Mesothelial cell of epicardium (in vitro differentiated cells): ENCODE measurements at places on chromosomes 5 and 9.

DNA sequence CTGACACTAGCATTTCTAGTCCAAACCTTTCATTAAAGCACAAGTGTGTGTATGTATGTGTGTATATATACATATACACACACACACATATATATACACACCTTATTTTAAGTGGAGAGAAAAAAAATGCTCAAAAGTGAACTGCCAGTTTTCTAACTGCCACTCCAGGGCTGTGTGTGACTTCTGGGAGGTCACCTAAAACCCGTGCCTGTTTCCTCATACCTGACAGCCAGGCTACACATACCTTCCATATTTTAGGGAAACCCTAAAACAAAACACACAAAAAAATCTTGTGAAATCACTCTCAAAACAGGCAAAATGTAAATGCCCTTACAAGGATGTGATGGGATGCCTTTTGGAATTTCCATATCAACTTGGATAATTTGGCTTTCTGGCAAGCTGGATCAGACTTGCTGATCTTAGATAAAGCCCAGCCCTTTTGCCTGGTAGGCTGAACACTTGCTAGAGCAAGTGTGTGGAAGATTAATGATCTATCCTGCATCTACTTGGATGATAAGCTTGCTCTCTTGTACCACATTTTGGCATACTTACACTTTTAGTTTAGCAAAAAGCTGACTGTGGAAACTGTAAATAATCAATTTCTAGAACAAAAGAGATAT, 127.8 kb downstream of the GNAQ start:
- DNase-seq, result no peak
- H3K4me3 ChIP-seq, result no peak overlapping the region
- H3K36me3 ChIP-seq, result peaks cover 2% of the 10 kb centered on the region
- no peaks in the 10 kb centered on the region for H3K27me3 ChIP-seq
- H3K4me1 ChIP-seq, result peaks cover 4% of the 10 kb centered on the region

- no peaks in the 10 kb centered on the region for H3K36me3 ChIP-seq
- H3K27ac ChIP-seq, result no peak overlapping the region
- H3K4me1 ChIP-seq, result peaks cover 42% of the 10 kb centered on the region
- no peaks in the 10 kb centered on the region for H3K27me3 ChIP-seq
- no peak for DNase-seq
Measured at GRCh38 chr9:77843871-77844155, 187.8 kb downstream of the GNAQ start.

DNA sequence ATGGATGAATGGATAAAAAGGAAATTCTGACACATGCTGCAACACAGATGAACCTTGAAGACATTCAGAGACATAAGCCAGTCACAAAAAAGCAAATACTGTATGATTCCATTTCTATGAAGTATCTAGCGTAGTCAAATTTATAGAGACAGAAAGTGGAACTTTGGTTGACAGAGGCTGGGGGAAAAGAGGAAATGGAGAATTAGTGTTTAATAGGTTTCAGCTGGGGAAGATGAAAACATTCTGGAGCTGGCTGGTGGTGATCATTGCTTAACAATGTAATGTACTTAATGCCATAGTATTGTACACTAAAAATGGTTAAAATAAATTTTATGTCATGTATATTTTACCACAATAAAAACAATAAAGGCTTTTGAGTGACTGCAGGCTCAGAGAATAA, 24.2 kb downstream of the PPIC start:
- H3K4me3 ChIP-seq, result no peak overlapping the region
- H3K36me3 ChIP-seq, result peaks cover 31% of the 10 kb centered on the region
- H3K27ac ChIP-seq, result no peak overlapping the region
- DNase-seq, result no peak
- peaks cover 3% of the 10 kb centered on the region for H3K4me1 ChIP-seq

DNA sequence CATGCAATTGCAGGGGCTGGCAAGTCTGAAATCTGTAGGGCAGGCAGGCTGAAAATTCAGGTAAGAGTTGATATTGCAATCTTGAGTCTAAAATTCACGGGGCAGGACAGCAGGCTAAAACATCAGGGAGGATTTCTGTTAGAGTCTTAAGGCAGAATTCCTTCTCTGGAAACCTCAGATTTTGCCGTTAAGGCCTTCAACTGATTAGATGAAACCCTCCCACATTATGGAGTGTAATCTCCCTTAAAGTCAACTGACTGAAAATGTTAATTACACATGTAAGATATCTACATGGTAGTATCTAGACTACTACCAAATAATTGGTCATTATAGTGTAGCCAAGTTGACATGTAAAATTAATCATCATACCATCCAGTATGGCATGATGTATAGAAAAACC, 3.1 kb upstream of the ZNF169 start:
- H3K4me1 ChIP-seq, result peaks cover 8% of the 10 kb centered on the region
- no peaks in the 10 kb centered on the region for H3K36me3 ChIP-seq
- no peak overlapping the region for H3K4me3 ChIP-seq
- DNase-seq, result no peak
- no peak overlapping the region for H3K27ac ChIP-seq

DNA sequence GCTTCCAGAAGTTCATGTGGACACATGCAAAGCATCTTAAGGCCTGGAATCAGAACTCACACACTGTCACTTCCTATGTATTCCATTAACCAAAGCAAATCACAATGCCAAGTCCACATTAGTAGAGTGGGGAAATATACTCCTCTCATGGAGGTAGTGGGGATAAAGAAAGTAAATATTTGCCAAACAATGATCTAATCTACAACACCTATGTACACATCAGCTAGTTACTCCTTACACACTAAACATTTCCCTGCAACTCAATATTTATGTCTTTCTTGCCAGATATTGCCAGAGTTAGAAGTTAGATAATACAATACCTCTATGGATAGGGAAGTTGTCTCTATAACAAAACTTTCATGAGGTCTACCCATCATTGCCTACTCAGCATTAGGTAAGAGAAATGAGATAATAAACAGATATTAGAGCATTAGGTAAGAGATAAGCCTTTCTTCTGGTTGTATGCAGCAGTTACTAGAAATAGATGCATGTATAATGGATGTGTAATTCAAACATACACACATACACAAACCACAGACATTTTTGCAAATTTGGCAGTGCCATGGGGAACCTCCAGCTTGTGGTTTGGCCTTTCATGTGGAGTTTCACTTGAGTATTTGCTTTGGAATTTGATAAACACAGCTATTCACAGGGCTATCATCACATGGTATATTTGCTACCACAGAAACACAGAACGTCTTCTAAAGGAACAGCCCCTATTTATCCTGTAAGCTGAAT, 196.5 kb downstream of the TLE1 start:
- no peak overlapping the region for H3K27ac ChIP-seq
- H3K27me3 ChIP-seq, result no peaks in the 10 kb centered on the region
- no peak overlapping the region for H3K4me3 ChIP-seq

GRCh38 chr9:35172878-35173277, 11.1 kb downstream of the UNC13B start:
- no peak overlapping the region for H3K4me3 ChIP-seq
- H3K4me1 ChIP-seq, result no peaks in the 10 kb centered on the region
- no peak for DNase-seq
- no peaks in the 10 kb centered on the region for H3K36me3 ChIP-seq
- H3K27me3 ChIP-seq, result no peaks in the 10 kb centered on the region
- no peak overlapping the region for H3K27ac ChIP-seq

GRCh38 chr5:156407251-156407650, 80.3 kb downstream of the SGCD start:
- H3K4me1 ChIP-seq, result peaks cover 19% of the 10 kb centered on the region
- H3K27me3 ChIP-seq, result peaks cover 4% of the 10 kb centered on the region
- no peak overlapping the region for H3K27ac ChIP-seq
- no peaks in the 10 kb centered on the region for H3K36me3 ChIP-seq
- DNase-seq, result no peak

DNA sequence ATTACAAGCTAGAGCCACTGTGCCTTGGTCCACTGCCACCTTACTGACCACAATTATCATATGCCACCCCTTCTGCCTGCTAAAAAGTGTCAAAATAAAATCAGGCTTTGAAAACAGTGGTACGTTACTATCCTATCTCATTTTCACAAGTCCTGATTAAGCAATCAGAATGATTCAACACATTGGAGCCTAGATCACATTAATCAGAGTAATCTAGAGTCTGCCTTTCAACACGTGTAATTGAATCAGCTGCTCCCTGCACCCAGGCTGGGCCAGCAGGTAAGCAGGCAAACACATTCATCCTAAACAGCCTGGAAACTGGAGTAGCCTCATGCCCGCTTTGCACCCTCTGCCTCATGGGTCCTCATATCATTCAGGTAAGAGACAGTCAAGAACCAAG, 186.2 kb downstream of the DCP2 start:
- H3K4me3 ChIP-seq, result no peak overlapping the region
- no peaks in the 10 kb centered on the region for H3K27me3 ChIP-seq
- DNase-seq, result no peak
- no peaks in the 10 kb centered on the region for H3K36me3 ChIP-seq
- H3K4me1 ChIP-seq, result peaks cover 24% of the 10 kb centered on the region
- no peak overlapping the region for H3K27ac ChIP-seq

GRCh38 chr5:113510836-113511451, 2.5 kb upstream of the YTHDC2 start:
- DNase-seq, result no peak
- H3K4me3 ChIP-seq, result no peak overlapping the region
- H3K36me3 ChIP-seq, result peaks cover 5% of the 10 kb centered on the region
- H3K4me1 ChIP-seq, result peaks cover 14% of the 10 kb centered on the region
- no peak overlapping the region for H3K27ac ChIP-seq

DNA sequence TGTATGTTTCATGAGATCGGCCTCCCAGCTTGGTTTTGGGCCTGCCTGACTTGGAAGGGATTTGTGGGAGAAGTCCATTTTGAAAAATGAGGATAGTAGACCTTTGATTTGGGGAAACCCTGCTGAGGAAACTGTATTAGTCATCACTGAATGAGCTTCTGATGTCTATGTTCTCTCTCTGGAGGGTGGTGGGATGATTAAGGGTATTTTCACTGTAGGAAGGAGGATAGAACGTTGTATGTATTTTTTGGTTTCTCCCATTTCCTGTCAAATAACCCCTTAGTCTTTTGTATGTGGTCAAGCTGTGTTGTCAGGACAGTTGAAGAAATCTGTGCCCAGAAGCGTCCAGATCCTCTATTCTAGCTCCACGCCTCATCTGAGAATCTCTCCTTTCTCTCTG, 151.9 kb downstream of the INSYN2B start:
- H3K4me1 ChIP-seq, result peaks cover 5% of the 10 kb centered on the region
- H3K4me3 ChIP-seq, result no peak overlapping the region
- DNase-seq, result no peak
- no peak overlapping the region for H3K27ac ChIP-seq

DNA sequence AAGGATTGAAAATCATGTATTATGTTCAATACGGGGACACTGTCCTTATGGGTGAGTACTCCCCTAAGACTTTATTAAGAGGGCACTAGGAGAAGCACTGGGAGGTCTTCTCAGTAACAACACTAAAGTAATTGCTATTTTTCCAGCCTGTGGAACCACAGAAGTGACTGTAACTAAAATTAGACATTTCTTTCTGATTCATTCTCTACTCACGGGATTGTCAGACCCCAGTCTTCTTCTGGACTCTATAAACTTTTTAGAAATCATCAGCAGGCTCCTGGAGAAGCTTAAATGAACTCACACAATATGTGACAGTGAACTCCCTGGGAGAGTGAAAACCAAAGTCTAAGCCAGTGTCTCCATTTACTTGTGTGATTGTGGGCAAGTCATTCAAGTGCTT, 14.5 kb downstream of the TLR4 start:
- H3K36me3 ChIP-seq, result no peaks in the 10 kb centered on the region
- no peak overlapping the region for H3K27ac ChIP-seq
- H3K4me3 ChIP-seq, result no peak overlapping the region

DNA sequence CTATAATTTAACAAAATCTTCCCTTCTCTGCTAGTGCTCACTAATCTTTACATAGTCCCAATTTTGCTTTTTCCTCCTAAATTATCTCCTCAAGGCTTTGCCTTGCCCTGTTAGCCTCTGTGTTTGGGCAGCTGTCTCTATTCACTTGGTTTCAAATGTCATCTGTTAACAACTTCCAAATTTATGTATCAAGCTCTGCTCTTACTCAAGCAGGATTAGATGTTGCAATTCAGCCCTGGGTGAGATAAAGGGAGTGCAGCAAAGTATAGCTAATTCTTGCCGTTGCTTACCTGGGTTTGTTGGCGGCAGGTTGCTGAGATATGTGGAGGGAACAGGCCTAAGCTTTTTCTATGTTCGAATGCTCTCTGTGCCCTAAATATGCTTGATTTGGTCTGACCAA, 483.8 kb downstream of the DMAC1 start:
- no peak overlapping the region for H3K4me3 ChIP-seq
- H3K36me3 ChIP-seq, result peaks cover 12% of the 10 kb centered on the region
- peaks cover 13% of the 10 kb centered on the region for H3K4me1 ChIP-seq
- DNase-seq, result no peak
- peak overlapping the region; percentile 15 for H3K27ac ChIP-seq

- peaks cover 12% of the 10 kb centered on the region for H3K36me3 ChIP-seq
- no peaks in the 10 kb centered on the region for H3K27me3 ChIP-seq
- H3K4me3 ChIP-seq, result no peak overlapping the region
- H3K4me1 ChIP-seq, result peaks cover 20% of the 10 kb centered on the region
Measured at GRCh38 chr5:31993165-31993961, 180.8 kb downstream of the GOLPH3 start.

- H3K27me3 ChIP-seq, result no peaks in the 10 kb centered on the region
- H3K4me3 ChIP-seq, result no peak overlapping the region
- no peaks in the 10 kb centered on the region for H3K36me3 ChIP-seq
- H3K4me1 ChIP-seq, result no peaks in the 10 kb centered on the region
- no peak overlapping the region for H3K27ac ChIP-seq
Measured at GRCh38 chr9:22332202-22332601, 114.4 kb upstream of the DMRTA1 start.

GRCh38 chr5:59674763-59675162, 218.8 kb downstream of the PDE4D start:
- DNase-seq, result no peak
- H3K4me3 ChIP-seq, result no peak overlapping the region
- H3K36me3 ChIP-seq, result peaks cover 6% of the 10 kb centered on the region
- H3K27ac ChIP-seq, result no peak overlapping the region
- peaks cover 31% of the 10 kb centered on the region for H3K4me1 ChIP-seq
- H3K27me3 ChIP-seq, result no peaks in the 10 kb centered on the region

GRCh38 chr9:37100327-37100726, 20.0 kb upstream of the ZCCHC7 start:
- H3K4me1 ChIP-seq, result no peaks in the 10 kb centered on the region
- DNase-seq, result no peak
- H3K36me3 ChIP-seq, result no peaks in the 10 kb centered on the region

- H3K36me3 ChIP-seq, result peaks cover 4% of the 10 kb centered on the region
- DNase-seq, result no peak
- peaks cover 17% of the 10 kb centered on the region for H3K4me1 ChIP-seq
- no peak overlapping the region for H3K4me3 ChIP-seq
Measured at GRCh38 chr5:73948720-73949119, 322.7 kb downstream of the ARHGEF28 start.

DNA sequence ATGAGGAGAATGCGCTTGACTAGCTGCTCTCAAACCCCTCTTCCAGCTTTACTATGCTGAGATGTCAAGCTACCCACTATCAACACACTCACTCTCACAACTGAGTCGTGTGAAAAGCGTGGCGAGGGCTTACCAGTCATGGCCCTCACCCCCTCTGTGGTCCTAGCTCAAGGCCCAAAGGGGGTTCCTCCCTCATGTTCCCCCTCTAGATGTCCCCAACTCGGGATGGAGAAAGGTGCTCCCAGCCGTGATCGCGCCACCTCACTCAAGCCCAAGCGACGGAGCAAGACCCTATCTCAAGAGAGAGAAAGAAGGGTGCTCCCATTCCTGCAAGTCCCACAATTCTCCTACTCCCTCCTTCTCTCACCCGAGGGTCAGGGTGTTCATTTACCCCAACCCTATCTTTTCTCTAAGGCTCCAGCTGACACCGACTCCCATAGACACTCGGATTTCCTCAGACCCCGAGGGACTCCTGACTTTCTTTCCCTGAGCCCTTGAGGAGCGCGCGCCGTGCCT, 559 bp downstream of the SLC38A9 start:
- H3K4me1 ChIP-seq, result peaks cover 27% of the 10 kb centered on the region
- no peaks in the 10 kb centered on the region for H3K27me3 ChIP-seq
- no peak for DNase-seq
- peak overlapping the region; percentile 96 for H3K27ac ChIP-seq
- peaks cover 26% of the 10 kb centered on the region for H3K36me3 ChIP-seq
- peak overlapping the region; percentile 98 for H3K4me3 ChIP-seq
